ENCODE measurements at places on chromosomes 12 and 14.

DNA sequence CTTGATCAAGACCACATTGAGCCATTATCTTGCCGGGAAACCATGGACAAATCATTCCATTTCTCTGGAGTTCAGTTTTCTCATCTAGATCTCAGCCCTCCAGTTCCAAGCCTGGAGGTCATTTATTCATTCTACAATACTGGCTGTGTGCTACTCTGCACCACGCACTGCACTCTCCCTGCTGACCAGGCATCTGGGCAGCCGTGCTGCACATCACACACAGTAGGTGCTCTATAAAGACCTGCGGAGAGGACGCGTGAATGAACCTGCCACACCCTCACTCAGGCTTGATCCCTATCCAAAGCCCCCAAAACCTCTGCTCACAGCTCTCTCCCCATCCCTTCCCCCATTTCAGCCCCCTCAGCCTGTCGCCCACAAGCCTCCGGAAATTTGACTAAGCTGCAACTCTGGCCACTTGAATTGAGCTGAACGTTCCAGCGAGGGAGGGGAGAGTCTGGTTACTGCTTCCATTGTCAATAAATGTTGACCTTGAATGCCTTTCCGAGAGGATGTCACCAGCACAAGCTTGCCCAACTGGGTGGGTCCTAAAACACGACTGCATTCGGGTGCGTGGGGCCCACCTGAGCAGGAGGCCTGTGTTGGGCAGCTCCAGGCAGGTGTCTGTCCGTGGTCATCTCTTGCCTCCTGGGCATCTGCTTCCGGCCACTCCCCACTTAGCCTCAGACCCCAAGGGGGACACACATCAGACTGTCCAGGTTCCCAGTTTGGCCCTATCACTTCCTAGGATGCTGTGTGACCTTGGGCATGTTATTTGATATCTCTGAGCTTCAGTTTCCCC, 17.8 kb downstream of the FAIM2 start:
- no peak for DNase-seq

GRCh38 chr14:101877766-101878165, 86.6 kb upstream of the DYNC1H1 start:
- no peak for DNase-seq

DNA sequence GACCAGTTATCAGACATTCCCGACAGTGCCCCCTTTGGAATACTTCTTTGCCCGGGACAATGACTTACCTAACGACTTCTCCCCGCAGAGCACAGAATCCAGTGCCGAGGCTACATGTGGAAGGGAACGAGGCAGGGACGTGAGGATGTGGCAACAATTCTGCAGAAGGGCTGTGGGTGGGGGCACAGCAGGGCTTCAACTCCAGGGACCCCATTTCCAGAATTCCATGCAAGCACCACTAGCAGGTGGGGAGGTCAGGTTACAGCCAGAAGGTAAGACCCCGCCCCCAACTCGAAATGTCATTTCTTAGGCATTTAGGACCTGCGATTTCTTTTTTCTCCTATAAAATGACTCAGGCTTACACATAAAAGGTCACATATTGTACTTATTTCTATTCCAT, 207.9 kb downstream of the TMEM132C start:
- DNase-seq: no peak

GRCh38 chr14:100402631-100403030, 79.5 kb downstream of the SLC25A47 start:
- no peak for DNase-seq

DNA sequence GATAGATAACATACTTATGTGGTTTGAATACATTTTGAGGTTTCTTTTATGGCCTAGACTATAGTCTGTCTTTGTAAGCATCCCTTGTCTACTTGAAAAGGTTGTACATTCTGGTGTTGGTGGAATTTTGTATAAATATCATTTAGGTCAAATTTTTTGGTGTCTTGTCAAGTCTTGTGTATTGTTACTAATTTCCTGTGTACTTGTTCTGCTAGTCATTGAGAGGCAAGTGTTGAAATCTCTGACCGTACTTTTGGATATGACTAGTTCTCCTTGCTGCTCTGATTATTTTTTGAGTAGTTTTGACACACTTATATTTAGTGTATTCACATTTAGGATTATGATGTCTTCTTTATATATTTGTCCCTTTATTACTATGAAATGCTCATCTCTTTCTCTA, 219.6 kb downstream of the CCDC91 start:
- DNase-seq: no peak

GRCh38 chr14:95388699-95389098, 69.0 kb upstream of the CLMN start:
- no peak for DNase-seq

DNA sequence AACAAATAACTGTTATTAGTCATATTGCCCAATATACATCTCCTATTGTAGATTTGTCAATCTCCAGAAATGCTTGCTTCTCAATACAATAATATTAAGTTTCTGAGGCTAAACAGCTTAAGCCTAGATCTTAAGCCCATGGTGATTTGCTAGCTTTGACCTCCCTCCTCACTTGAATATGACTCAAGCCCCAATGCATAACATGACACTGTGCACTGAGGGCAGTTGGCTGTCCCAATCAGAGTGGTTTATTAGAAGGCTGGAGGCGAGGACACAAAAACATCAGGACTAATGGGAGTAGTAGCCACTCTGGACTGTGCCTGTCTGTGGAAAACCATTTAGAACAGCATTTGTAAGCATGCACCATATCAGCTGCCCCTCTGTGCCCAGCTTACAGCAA, 81.1 kb upstream of the GTF2A1 start:
- no peak for DNase-seq

DNA sequence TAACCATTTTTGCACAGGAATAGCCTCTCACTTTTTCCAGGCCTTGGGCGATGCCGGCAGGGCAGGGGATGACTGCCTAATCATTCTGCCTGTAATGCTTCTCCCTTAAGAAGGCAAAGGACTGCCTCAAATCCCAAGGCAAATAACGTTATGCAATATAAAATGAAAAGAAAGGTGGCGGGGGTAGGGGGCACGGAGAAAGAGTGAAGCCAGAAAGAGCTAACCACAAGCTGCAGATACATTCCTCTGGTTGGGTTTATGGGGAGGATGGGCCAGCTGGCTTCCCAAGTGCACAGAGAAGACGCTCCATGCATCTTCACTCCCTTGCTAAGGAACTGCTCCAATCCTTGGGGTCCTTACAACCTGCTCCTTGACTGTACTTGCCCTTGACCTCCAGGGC, 229.5 kb downstream of the FOXN3 start:
- no peak for DNase-seq

Data from mucosa of descending colon (tissue), 3 donors.